Fibroblast of upper back skin (primary cell): ENCODE measurements at places on chromosomes 4 and X.
A peak's percentile ranks its signal among the peaks of the same experiment; 100 is the strongest.

DNA sequence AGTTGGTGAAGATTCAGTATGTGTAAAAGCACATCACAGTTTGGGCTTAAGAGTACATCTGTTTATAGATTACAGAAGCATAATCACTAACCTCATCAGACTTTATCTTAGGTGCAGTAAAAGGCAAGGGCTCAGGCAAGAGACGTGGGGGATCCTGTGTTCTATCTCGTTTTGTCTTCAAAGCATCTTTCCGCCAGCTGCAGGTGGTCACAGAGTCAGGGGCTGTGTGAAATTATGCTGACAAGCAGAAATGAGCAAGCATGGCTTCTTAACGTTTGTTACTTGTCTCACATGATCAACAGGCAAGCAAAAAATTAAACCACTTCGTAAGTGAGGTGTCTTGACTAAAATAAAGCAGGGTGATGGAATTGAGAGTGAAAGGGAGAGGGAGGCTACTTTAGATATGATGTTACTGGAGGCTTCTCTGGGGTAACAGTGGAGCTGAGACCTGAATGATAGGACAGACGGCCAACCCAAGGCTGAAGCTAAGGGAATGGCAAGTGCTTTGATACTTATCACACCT lies 1.4 kb upstream of the TEC start:
- no peak for DNase-seq

DNA sequence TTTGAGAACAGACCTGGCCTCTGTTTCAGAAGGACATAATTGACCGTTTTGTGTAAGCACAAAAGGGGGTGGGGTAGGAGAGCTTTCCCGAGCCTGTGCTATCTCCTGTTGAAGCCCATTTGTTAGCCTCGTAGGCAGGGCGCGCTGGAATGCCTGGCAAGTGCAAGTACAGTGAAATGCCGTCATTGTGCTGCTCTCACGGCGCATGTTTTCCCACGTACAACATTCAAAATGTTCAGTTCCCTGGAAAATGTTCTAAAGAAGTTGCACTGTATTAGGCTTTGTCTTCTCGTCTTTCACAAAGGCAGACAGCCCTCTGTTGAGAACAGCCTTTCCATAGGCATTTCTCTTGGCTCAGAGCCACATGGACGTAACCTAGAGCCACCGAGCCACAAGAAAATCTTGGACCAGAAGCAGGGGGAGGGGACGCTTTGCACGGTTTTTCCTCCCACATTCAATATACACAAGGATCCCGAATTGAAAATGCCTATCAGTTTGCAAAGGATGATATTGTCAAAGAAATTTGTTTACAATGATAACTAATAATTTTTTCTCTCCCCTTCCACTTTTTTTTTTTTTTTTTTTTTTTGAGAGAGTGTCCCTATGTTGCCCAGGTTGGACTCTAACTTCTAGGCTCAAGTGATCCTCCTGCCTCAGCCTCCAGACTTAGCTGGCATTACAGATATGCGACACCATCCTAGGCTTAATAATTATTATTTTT lies 54.6 kb upstream of the RAPGEF2 start:
- peak; percentile 68 for DNase-seq

GRCh38 chr4:158316264-158316663 lies 106.0 kb downstream of the TMEM144 start:
- DNase-seq: peak; percentile 25

DNA sequence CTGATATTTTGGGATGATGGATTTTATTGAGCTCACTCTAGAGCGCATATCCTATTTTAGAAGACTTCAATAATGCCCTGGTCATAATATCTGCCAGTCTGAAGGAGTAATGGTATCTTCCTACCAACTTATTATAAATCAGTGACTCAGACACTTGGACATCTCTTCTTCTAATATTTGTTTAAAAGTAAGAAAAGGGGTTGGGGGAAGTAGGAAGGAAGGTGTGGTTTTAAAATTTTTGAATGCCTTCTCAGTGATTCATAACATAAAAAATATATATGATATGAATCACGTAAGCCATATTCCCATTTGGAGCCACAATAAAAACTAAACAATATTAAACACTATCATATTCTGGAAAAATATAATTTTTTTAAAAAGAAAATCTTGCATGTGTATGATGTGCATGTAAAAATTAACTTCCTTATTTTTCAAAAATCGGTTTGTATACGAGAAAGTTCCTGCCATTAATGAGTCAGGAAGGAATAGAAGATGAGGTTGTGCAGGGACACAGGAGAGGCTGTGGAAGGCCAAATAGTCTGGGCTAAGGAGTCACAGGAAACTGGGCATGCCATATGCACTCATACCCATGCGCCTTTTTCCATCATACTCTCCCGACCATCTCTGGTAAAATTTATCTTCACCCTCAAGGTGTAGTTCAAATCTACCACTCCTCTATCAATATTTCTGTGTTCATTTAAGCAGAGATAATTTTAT lies 286.5 kb downstream of the EPHA5 start:
- peak; percentile 70 for DNase-seq

GRCh38 chr4:76504613-76505465 lies 69.8 kb downstream of the SHROOM3 start:
- peak; percentile 67 for DNase-seq

DNA sequence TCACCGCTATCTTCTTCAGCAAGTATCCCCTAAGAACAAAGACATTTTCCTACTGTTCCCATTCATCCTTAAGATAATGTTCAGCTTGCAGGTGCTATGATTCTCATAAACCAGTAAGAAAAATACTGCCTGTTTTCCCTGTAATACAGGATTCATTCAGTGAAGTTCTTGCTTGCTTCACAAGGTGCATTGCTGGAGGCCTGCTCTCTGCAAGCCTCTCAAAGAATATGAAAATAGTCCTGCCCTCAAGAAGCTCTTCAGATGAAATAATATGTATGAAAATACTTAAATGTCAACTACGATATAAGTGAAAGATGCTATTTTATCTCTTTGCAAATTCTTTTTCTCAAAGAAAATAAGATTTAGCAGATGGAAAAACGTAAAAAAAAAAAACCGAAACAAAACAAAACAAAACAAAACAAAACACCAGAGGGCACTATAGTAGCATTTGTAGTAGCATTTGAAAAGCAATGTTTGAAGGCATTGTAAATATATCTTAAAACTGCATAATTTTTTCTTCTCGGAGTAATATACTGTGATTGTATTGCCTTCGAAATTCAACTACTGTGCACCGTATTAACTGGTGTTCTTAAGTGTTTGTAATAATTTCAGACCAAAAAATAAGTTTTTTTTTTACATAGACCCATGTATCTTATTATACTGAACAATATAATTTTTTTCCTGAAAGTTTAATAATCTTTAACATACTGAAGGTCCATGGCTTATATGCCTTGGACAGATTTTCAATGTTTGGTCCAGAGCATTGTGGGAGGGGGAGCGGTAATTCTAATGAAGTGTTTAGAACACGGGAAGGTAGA lies 26.0 kb downstream of the ADH4 start:
- peak; percentile 10 for DNase-seq

DNA sequence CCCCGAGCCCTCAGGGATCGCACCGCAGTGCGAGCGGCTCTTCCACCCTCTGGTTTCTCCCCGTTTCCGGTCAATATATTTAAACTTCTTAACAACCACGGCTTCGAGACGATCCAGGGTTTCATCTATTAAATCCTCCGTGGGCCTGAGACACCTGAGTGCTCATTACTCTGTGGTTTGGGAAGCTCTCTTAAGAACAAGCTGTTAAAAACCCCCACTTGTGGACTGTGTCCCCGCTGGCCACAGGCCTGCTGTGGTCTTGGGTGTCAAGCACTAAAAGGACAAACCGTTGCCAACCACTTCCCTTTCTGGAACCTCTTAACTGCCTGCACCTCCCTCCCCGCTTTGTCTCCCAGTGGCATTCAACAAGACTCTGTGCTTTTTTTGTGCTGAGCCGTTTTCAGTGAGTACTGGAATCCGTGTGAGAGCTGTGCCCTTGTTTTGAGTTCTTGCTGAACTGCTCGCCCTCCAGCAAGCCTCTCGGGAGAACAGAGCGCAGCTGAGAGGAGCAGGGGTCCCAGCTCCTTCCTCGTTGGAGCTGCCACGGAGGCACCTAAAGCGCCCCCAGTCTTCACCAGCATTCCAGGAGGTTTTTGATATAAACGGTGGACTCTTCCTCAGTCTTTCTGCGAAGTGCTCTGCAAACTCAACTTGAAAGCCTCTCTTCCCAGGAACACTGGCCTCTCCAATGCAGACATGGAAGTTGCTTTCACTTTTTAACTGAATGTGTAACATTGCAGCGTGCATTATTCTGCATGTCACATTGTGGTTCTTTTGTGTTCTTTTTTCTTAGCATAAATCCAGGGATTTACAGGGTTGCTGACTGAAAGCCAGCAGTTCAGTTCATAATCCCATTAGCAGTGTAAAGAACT lies 691 bp upstream of the IGFBP7 start:
- peak; percentile 62 for DNase-seq

DNA sequence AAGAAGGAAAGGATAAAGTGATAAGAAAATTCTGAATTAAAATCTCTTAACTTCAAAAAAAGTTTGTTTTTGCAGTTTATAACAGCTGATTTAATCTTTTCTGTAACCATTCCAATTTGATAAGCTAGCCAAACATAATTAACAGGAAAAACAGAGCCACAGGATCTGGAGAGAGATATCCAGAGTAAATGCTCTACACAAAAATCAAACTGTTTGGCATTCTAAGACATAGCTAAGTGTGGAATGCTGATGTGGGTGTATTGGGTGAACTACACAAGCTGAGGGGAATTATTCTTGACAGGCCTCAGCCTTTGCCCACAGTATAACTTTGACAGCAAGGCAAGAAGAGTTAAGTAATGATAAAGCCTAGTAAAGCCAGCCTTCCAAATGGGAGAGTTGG lies 184.8 kb downstream of the GABRG1 start:
- DNase-seq: no peak

- no peak for DNase-seq
Measured at GRCh38 chr4:173656898-173657297, 126.9 kb upstream of the HAND2 start.

- peak; percentile 5 for DNase-seq
Measured at GRCh38 chr4:34534916-34535315, 1709.4 kb downstream of the ARAP2 start.

DNA sequence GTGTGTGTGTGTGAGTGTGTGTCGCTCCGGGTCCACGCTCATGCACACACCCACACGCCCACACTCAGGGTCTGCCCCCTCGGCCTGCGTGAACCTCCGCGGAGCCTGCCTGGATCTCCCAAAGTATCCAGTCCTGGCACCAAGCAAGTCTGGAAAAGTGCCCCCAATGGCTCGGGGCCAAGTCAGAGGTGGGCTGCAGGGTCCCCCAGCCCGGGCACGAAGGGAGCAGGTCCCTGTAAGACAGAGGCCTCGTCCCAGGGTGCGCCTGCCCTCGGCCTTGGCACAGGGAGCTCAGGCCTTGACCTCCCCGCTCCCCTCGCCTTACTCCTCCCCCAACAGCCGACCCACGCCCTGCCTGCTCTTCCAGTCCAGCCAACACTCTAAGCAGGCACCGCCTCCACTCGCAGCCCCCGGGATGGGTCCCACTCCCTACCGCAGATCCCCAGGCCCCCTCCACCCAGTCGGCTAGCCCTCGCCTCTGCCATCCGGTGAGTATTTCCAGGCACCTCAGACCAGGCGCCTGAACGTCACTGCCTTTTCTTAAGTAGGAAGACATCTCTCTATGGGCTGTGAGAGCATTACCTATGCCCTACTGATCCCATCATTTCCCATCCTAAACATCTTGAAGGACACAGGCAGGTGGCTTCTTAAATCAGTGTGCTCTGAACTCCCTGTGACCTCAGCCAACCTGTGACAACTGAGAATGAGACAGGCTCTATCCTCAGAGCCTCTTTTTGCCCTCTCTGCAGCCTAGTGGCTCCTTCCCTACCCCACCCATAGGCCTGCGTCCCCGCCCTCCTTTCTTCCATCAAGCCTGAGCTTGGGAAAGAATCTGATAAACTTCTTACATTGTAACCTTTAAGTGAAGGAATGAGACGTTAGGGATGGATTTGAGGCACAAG lies 704 bp downstream of the FAM114A1 start:
- DNase-seq: peak; percentile 23

DNA sequence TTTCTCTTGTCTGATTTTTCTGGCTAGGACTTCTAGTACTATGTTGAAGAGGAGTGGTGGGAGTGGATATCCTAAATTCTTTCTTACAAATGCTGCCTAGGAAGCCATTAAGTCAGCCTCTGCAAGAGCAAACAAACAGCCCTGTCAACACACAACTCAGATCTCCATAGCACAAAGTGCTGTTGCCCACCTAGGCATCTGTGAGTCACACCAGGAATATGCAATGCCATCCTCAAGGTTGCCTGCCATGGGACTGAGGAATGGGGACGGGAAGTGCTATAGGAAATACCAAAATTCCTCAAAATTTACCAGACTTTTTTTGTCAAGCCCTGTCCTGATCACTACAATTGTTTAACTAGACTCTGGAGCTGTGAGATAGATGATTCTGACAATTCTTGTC lies 466.9 kb downstream of the FSTL5 start:
- DNase-seq: peak; percentile 3

DNA sequence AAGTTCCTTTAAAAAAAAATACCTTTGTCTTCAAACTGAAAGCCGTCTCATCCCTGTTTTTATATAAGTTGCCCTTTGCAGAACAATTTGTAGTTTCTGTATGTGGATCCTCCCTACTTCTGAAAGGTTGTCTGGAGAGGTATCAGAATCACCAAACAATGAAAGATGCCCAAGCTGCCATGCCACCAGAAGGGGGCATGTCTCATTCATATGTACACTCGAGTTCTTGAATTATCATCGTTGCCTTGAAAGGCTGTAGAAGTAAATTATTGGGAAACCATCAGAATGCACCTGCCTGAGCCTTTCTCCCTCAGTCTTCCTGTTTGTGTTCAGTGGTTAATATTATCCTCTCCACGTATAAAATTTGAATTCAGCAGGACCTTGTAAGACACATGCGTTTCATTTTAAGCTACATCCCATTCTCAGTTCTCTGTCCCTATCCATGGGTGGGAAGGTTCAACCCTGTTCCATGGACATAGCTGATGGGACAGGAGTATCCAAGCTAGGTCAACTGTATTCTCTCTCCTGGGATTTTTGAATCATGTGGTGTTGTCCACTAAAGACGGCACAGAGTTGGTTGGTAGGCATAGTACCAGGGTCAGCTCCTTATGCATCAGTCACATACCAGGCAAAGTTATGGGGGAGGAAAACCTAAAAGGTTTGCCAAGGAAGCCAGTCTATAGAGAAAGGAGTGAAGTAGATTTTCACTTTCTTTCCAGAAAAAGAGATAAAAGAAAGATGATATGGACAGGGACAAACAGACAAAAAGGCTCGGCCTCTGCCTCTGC lies 24.0 kb downstream of the GALNT7 start:
- no peak for DNase-seq

DNA sequence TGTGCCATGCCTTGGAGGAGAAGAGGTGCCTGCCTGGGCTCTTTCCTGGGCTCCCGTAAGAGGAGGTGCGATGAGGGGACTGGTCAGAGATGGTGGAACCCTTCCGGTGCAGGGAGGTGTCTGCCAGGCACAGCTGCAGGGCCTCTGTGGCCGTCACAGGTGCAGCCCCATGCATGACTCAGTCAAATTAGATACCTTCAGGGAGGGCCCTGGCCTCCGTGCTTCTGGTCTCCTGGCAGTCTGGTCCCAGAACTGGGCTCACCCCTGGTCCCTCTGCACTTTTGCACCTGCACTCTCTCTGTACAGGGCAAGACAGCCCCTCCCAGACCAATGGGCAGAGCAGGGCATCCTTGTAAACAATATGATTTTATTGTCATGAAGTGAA lies 49.9 kb upstream of the LRPAP1 start:
- no peak for DNase-seq

- DNase-seq: peak; percentile 46
Measured at GRCh38 chrX:14409341-14409740, 120.0 kb upstream of the GLRA2 start.

- no peak for DNase-seq
Measured at GRCh38 chr4:105509714-105510113, 35.9 kb upstream of the PPA2 start.

GRCh38 chr4:155974996-155975395 lies 21.3 kb upstream of the CTSO start:
- DNase-seq: no peak

- DNase-seq: no peak
Measured at GRCh38 chr4:122858705-122859104, 32.1 kb downstream of the FGF2 start.
